Activated CD4-positive, CD25-positive, alpha-beta regulatory T cell treated with anti-CD3 and anti-CD28 coated beads, Interleukin-2, amount 50 U/mL, for 72 hours (primary cell): ENCODE measurements at places on chromosomes 7 and 10.

DNA sequence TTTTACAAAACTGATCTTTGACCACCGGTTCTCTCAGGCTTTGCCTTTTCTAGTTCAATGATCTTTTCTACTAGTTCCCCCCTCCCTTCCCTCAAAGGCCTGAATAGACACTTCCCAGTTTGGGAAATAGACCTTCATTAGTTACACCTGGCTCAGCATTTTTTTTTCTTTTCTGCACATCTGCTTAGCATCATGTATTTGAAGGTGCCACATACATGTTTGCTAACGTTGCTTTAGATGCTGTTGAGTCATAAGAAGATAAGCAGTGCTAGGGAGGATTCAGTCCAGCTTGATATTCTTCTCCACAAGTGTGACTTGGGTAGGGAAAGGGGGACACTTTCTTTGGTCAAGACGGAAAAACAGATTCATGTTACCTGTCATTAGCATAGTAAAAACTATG lies 78.3 kb downstream of the BICC1 start:
- no peak for DNase-seq

DNA sequence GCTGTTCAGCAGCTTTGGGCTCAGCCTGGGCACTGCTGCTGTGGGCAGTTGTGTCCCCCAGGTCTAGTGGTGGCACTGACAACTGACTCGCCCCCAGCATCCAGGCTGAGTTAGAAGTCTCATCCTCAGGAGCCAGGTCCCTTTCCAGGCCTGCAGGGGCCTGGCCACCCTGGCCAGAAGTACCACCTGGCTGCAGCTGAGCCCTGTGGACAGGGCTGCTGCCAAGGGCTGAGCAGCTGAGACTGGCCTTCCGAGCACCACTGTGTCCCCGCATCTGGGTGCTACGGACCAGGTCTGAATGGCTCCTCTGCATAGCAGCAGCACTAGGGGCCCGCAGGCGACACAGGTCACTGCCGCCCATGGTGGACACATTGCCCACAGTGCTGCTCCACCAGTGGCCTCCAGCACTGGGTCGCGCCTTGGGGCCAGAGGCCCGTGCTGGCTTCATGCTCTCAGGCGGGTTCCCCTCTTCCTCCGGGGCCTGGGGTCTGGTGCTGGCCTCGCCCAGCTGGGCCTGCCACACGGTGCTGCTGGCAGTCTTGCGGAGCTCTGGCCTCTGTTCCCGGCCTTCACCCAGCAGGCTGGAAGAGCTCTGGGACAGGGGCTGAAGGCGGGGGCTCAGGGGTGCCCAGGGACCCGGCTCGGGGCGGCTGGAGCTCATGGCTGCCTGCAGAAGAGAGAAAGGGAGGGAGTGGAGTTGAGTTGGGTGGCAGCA lies 6.2 kb downstream of the GPRIN2 start:
- no peak for DNase-seq

GRCh38 chr7:501526-501925 lies 18.1 kb downstream of the PDGFA start:
- no peak for DNase-seq

- DNase-seq, result no peak
Observed at GRCh38 chr10:69383558-69383957, 33.2 kb downstream of the TACR2 start.

DNA sequence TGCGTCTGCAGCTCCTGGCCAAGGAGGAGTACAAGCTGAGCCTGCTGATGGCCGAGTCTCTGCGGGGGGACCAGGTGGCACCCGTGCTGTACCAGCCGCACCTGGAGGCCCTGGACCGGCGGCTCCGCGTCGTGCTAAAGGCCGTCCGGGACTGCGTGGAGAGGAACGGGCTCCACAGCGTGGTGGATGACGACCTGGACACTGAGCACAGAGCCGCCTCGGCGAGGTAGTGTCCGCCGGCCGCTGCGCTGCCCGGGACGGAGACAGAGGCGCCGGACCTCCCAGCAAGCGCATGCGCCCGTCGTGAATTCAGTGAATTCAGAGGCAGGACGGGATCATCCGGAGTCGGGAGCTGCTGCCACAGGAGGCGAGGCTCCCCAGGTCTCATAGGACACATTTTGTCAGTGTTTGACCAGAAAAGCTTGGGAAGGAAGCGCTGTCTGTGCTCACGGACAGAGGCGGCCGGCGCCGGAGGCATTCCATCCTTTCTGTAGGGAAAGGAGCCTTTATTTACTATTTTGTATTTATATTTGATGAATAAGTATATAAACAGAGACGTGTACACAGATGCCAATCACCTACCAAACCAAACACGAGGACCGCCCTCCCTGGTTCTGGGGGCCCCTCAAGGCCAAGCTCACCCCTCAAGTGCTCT lies 30.1 kb upstream of the FOXL3 start:
- DNase-seq, result no peak

DNA sequence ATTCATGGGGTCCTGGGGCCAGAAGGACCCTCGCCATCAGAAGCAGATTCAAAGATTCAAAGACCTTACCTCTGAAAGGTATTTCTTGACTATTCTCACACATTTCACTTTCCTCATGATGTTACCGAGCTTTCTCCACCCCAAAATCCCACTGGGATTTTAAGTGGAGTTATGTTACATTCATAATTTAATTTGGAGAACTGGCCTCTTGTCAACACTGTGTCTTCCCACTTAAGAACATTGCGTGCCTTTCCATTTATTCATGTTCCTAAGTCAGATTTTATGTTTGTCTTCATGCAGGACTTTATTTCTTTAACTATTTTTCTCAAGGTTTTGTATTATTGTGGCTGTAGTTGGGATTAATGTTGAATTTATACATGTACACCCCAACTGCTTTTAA lies 123.5 kb upstream of the BMPER start:
- no peak for DNase-seq

DNA sequence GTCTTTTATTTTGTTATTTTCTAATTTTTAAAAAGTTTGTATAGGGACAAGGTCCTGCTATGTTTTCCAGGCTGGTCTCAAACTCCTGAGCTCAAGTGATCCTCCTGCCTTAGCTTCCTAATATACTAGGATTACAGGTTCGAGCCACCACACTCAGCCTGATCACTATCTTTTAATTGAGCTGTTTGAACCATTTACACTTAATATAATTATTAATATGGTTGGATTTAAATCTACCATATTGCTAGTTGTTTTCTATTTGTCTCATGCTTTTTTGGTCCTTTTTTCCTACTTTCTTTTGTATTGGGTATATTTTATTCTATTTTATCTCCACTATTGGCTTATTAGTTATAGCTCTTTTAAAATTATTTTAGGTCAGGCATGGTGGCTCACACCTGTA lies 13.2 kb upstream of the CNOT4 start:
- no peak for DNase-seq

GRCh38 chr10:131080571-131080970 lies 230.9 kb downstream of the TCERG1L start:
- DNase-seq, result no peak

DNA sequence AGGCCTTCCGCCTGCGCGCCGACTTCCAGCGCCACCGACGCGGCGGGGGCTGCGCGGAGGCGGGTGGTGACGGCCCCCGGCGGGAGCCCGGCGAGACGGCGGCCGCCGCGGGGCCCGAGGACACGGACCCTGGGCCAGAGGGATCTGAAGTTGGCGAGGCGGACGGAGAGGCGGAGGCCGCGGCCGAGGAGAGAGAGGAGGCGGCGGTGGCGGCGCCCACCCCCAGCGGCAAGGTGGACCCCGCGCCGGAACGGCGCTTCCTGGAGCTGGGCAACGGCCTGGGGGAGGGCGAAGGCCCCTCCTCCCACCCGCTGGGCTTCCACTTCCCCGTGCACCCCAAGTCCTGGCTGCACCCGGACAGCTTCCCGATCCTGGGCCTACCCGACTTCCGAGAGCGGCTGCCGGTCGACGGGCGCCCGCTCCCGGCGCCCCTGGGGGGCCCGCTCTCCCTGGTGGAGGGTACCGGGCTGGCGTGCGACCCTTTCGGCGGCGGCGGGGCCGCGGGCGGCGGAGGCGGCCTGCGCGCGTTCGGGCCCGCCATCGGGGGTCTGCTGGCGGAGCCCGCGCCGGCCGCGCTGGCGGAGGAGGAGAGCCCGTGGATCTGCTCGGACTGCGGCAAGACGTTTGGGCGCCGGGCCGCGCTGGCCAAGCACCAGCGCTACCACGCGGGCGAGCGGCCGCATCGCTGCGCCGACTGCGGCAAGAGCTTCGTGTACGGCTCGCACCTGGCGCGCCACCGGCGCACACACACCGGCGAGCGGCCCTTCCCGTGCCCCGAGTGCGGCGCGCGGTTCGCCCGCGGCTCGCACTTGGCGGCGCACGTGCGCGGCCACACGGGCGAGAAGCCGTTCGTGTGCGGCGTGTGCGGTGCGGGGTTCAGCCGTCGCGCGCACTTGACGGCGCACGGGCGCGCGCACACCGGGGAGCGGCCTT lies 16.2 kb downstream of the ZNF316 start:
- peak; percentile 24 for DNase-seq

- peak; percentile 29 for DNase-seq
Observed at GRCh38 chr10:484925-485661, 204.4 kb downstream of the DIP2C start.

GRCh38 chr10:95478935-95479334 lies 82.2 kb downstream of the SORBS1 start:
- DNase-seq, result no peak

GRCh38 chr10:88642963-88643362 lies 21.3 kb upstream of the LIPF start:
- DNase-seq, result no peak
